ENCODE measurements at places on chromosomes 7 and 10.

DNA sequence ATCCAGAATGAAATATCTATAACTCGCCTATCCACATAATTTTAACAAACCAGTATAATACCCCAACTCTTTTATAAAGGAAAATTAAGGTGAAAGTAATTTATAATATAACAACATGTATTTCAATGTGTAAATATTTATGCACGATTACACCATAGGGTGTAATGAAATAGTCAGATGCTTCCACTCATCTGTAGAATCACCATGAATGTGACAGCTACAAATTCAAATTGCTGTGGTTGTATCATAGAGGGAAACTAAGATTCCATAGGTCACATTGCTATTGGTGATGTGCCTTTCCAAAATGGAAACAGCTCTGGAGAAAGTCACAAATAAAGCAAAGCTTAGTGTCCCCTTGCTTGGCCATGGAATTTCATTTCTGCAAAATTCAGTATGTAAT is 95.7 kb downstream of the CPED1 start:
- no peak for DNase-seq

- DNase-seq = no peak
These were observed 15.1 kb upstream of the GATA3 start for GRCh38 chr10:8039321-8039881.

DNA sequence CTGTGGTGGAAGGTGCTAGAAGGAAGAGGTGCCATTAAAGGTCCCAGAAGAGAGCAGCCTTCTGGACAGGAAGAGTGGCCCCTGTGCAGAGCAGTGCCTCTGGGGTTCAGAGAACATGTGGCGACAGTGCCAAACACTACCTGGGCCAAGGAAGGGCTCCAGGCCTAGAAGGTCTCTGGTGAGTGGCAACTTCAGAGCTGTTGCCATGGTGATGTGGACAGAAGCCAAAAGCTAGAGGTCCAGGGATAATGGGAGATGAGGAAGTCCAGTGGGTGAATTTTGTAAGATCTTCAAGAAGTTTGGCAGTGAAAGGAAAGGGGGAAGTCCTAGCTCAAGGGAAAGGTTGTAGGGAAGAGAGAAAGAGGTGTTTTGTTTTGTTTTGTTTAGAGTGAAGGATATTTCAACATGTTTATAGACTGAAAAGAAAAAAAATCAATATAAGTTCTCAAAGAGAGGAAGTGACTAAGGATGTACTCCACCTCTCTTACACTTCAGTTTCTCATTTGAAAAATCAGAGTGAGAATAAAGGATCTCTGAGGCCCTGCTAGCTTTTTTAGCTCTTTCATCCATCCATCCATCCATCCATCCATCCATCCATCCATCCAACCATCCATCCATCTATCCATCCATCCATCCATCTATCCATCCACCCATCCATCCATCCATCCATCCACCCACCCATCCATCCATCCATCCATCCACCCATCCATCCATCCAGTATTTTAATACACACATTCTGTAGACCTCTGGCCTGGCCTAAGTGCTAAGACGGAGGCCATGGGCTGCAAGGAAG is 77.1 kb upstream of the DUSP5 start:
- DNase-seq = no peak

DNA sequence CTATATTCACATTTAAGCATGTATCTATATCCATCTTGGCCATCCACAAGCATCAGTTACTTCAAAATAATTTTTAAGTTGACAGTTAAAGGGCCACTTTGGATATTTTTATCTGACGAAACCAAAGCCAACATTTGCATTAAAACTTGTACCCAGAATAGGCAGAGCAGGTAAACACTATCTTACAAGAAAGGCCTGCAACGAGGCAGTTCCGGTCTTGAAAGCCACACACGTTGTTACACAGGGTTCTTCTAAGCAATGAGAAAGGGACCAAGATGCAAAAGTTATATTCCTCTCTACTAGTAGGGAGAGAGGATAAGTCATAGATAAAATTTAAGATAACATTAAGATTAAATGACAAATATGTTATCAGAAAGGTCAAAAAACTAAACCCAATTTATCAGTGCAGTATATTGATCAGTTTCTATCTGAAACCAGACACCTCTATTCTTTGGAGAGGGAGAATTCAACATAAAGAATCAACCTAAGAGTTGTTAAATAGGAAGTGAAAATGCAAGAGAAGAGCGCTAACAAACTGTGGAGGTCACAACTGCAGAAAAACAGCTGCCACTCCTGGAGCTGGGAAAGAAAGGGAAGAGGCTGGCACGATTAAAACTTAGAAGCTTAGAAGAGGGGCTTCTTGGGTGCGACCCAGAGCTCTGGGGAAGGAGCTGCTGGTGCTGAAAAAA is 701.3 kb downstream of the TNS3 start:
- no peak for DNase-seq

DNA sequence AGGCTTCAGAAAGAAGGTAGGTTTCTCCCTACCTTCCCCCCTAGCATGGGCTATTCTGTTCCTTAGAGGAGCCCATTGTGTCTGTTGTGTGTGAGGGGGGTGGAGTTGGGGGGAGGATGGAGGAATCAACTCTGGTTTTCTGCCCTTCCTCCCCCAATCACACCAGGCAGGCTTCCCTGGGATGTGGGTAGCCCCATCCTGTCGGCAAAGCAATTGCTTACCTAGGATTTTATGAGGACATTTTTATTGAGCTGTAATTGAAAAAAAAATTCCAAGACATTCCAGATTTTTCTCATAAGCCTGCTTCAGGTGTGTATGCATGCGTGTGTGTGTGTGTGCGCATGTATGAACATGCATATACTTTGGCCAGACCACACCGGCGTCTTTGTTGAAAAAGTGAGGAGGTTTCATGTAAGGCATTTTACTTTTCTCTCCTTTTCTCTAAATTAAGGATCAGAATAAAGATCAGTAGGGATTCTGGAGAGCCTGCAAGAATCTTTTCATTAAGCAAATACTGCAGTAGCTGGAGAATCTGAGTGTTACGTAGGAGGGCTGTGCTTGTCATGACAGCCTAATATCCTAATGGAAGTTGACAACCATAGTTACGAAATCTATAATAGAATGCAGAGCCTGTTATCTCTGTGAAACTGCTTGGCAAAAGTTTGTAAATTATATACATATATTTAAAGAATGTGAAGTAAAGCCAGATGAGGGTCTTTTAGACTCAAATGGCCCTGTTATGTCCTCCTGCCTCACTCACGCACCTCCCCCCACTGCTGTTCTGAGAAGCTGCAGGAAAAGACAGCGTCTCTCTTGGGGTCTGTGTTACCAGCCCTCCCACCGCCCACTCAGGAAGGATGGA is 27.3 kb upstream of the SAMD8 start:
- no peak for DNase-seq

DNA sequence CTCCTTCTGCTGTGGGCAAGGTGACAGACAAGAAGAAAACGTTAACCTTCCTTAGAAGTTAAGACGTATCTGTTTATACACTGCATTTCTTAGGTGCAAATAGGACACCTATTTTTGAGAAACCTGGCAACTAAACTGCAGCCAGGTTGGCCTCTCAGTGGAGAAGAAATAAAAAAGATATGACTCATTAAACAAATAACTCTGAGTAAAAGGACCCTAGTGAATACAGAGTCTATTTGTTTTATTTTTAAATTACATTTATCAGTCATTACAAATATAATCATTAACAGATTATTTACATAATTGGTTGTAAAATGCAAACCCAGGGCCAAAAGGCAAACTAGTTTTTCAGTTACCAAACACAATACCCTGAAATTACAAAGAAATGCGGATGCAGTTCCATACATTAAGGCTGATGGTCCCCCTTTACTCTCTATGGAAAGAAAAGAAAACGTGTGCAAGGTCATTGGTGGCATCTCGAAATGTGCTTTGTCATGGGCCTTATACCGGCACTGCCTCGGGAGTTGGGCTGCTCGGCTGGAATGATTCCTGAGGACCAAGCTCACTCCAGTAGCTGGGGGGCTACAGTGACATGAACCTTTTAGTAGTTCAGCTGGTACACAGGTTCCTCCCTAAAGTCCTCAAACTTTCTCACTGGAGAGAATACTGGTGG is 38.4 kb downstream of the ADRB1 start:
- no peak for DNase-seq

GRCh38 chr7:4257146-4258111 is 424.7 kb upstream of the FOXK1 start:
- no peak for DNase-seq

- DNase-seq = no peak
These were observed 62.5 kb downstream of the GNA12 start for GRCh38 chr7:2781636-2782035.

- no peak for DNase-seq
These were observed 40.0 kb upstream of the PAPSS2 start for GRCh38 chr10:87619705-87620104.

- DNase-seq = no peak
These were observed 36.8 kb downstream of the PWWP2B start for GRCh38 chr10:132433671-132434340.

DNA sequence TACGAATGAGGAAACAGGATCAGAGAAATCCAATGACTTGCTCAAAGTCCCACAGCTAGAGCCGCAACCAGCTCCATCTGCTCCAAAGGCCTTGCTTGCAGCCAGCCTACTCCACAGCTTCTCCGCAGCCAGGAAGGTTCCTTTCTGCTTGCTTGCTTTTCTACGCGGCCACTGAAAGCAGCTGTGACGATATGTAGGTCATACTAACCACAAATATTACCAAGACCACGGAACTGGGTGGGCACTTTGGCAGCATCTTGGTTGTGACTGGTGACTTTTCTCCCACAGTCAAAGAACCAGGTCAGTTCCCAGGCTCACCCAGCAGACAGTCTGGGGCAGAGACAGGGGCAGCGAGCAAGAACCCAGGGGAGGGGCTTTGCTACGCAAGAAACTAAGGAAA is 86.4 kb downstream of the FAM53B start:
- DNase-seq = no peak

GRCh38 chr7:108503112-108504026 is 22.6 kb downstream of the PNPLA8 start:
- no peak for DNase-seq

GRCh38 chr10:107168738-107169137 is 4.2 kb upstream of the SORCS1 start:
- DNase-seq = no peak

DNA sequence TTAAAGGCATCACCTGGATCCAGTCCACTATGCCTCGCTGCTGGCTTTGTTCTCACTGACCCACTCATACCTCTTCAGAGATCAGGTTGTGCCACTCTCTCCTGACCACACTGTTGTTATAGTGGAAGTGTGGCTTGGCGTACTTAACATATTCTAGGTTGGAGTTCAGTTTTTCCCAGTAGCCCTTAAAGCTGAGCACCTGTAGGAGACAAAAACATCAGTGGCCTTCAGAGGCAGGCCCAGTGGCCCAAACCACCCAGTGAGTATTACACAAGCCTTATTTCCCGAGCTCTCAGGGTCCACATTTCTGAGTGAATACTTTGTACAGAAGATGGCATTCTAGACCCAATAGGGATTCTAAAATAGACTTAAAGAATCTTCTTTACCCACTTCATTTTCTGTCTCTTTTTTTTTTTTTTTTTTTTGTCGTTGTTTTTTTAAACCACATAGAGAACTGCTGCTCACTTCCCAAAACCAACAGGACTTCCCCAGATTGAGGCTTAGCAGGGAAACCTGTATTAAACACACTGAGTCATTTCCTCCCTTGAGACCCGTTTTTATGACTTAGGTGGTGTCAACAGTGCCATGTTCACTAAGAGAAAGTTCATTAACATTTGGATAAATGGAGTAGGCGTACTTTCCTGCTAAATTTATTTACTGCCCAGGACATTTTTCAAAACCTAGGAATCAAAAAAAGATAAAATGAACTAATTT is 85.8 kb downstream of the GSAP start:
- DNase-seq = no peak

GRCh38 chr7:155001756-155002410 is 1.0 kb downstream of the PAXIP1 start:
- no peak for DNase-seq

- DNase-seq = no peak
These were observed 427.9 kb upstream of the CELF2 start for GRCh38 chr10:10589540-10590303.
